Right lobe of liver (tissue), 6 donors: ENCODE measurements at places on chromosomes 2 and 18.
A peak's percentile ranks its signal among the peaks of the same experiment; 100 is the strongest.

DNA sequence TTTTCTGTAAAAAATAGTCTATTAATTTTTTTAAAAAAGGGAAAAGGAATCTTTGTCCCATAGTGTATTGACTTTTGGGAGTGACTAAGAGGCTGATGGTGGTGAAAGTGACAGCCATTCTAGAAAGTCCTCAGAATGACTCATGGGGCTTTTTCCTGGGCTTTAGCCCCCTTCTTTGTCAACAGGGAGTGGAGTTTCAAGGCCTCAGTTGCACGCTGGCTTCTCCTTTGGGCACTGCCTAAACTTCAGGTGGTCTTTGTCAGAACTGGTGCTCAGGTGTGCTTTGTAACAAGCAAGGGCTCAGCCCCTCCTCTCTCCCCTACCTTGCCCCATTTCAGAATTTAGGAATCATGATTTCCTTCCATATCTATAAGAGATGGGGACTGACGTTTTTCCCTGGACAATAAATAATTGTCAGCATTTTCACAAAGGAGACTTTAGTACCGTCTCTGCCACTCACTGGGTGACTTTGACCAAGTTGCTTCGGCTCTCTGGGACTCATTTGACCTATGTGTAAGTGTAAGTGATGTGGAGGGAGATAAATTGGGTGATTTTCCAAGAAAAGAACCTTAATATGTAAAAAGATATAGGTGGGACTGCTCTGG lies 61.2 kb upstream of the IGFBP2 start:
- no peak for DNase-seq

- DNase-seq: no peak
Measured at GRCh38 chr2:57080035-57080434, 896.2 kb downstream of the CCDC85A start.

DNA sequence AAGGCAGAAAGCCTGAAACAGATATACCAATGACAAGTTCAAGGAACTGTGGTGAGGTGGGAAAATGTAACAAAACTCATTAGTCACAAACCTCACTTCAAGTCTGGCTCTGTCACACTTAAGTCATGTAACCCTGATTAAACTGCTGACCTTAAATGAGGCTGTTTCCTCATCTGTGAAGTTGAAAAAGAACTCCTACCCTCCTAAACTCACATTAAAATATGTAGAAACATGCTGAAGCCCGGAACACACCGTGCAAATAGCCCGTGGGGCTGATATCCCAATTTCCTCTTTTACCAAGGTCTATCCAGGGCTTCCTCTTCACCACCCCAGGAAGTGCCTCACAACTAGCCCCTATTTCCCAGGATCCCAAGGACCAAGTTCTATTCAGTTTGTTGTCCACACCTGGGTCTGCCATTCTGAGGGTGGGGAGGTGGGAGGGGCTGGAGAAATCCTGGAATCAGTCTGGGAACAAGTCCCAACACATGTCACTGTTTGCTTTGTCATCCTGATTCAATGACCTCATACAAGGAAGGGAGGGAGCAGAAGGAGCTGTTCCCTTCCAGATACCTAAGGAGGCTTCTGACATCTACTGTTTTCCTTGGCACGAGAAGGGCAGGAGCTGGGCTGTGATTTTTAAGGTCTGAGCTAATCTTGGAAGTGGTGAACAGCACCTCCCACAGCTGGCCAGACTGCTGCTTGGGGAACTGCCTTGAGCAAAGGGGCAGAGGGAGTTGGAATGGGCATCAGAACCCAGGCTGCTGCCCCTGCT lies 42.3 kb downstream of the SLC4A1AP start:
- no peak for DNase-seq

DNA sequence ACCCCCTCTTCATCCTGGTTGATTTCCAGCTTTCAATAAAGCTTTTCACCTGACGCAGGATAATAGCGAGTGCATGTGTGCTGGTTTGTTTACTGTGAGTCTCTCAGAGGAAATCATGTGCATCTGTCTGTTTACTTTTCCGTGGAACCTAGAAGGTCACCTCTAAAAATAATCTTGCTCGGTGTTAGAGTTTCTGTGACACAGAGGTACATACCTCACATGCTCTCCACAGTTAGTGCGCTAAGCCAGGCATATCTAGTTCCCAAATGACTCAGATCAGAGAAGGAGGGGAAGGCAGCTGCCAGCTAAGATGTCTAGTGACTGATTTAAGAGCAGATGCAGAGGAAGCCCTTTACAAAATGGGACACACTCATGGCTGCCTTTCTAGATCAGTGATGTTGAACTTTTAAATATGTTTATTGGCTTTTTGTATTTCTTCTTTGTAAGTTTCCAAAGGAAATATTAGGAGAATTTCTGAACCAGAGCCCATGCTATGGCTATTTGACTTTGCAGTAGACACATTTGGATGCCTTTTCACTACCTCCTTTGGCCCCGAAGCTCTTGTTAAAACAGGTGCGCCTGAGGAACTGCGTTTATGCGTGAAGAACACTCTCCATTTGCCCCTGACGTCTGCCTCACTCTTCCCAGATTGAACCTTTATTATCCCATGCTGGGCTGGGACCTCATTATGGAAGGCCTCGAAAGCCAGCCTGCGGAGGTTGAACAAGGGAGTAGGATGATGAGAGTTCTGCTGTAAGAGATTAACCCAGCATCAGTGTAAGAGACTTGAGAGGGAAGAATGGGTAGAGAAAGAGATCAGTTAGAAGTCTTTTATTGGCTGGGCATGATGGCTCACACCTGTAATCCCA lies 145.6 kb downstream of the FAM161A start:
- peak; percentile 60 for DNase-seq

DNA sequence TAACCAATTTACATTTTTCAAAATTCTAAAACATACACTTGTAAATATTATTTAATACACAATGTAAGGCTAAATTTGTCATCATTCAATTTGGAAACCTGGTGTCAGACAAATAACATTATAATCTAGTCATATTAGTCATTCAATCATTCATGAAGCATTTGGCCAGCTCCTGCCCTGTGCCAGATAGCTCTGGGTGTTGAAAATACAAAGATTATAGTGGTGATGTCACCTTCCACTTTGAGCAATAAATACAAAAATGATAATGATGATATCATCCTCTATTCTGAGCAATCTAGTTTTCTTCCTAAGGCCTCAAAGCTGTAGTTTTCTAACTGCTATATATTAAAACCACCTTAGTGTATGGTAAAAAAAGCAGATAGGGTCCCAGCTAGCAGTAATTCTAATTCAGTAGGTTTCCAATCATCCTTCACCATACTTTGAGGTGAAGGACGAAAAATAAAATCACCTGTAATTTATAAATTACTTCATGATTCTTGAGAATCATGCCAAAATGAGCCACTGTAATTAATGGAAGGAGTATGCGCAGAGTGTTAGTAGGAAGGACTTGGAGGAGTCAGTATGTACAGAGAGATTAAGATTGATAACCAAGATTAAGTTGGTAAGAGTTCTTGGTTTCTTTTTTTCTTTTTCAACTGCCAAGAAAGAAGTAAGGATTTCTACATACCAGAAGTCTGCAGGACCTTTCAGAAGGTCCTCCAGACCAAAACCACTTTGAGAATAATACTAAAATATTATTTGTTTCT lies 23.2 kb downstream of the MEMO1 start:
- no peak for DNase-seq

DNA sequence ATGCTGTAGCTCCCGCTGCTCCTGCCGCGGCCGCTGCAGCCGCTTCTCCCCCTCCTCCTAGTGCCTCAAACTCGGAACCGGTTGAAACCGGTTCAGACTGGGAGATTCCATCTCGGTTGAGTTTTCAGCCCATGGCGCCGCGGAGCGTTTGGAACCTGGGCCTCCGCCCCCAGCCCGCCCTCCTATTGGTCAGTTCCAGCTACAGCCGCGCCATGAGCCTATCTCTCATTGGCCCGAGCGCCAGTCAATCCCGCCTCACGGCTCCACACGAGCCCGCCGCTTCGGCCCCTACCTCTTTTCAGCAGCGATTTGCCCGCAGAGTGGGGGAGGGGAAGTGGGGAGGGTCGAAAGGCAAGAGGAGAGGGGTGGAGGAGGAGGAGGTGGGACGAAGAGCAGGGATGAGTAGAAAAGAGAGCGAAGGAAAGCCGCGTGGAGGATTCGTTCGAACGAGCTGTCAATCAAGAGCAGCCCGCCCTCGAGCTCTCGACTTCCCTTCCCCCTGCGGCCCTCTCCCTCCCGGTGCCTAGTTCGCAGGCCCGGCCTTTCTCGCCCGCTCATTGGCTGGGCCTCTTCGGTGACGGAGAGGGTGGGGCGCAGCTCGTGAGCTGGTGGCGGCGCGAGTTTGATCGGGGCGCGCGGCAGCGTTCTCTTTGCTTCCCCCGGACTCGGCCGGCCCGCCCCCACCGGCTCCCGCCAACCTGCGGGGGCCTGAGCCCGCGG lies at the start of gene XPO1:
Gene XPO1 (minus strand): TSS at position 157 of the 720 bp plus-strand sequence. CDS start 4,459 bp downstream, outside the sequence.
- peak; percentile 100 for DNase-seq

- no peak for DNase-seq
Measured at GRCh38 chr2:23363268-23363667, 21.7 kb upstream of the KLHL29 start.

DNA sequence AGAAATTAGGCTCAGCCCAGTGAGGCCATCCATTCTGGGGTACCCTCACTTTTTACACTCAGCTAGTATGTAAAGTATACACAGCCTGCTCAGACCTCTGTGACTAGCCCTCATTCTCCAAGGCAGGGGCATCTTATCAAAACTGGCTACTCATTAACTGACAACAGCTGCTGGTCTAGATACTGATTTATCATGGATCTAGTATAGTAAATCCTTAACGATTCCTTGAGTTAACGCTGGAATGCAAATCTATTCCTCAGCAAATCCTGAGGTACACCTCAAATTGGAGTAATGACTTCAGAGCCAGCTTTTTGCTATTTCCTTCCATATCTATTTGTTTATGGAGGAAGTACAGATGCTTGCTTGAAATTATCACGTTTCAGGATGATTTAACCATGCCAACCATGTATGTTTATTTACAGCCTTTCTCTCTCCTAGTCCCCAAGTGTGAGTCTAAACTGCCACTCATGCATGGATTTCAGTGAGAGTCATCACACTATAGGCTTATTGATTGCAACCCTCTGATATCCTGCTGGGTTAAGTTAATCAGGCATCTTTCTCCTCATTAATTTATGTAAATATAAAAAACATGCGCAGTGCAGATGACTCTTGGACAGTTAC lies 70.2 kb upstream of the DOK6 start:
- DNase-seq: no peak
